Activated CD4-positive, alpha-beta T cell treated with anti-CD3 and anti-CD28 coated beads, Interleukin-2, amount 50 U/mL, for 1 hour (primary cell): ENCODE measurements at places on chromosomes 6 and 20.

GRCh38 chr20:38072898-38073297 is 39.4 kb downstream of the RPRD1B start:
- DNase-seq = no peak

DNA sequence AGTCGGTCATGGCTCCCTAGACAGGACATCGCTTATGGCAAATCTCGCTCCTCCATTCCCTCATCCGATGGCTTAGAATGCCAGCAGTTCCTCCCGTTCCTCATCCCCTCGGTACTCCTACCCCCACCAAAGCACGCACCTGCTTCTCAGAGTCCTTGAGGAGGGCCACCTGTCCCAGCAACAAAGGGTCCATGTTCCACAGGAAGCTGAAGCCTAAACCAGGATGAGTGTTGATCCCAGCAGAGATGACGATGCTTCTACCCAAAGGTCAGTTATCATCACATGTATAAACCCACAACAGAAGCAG is 111.2 kb downstream of the THBS2 start:
- no peak for DNase-seq

DNA sequence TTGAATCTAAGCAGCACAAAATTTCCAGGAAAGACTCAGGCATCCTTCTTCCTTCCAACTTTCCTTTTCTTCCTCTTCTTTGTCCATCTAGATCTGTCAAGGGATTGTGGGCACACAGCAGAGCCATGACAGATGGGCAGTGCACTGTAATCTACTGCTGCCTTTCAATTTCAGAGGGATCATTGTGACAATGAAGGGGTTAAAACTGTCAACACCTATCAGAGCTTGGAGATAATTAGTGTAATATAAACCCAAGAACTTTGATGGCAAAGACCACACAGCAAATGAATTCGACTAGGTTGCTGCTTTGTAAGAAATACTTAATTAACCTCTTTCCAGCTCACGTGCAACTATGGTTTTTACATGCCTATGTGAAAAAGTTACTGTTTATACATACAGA is 55.0 kb downstream of the SAMD5 start:
- DNase-seq = no peak

- DNase-seq = no peak
These were observed 18.4 kb downstream of the POPDC3 start for GRCh38 chr6:105161421-105161820.

- no peak for DNase-seq
These were observed 30.1 kb downstream of the CMTR1 start for GRCh38 chr6:37463110-37463509.

DNA sequence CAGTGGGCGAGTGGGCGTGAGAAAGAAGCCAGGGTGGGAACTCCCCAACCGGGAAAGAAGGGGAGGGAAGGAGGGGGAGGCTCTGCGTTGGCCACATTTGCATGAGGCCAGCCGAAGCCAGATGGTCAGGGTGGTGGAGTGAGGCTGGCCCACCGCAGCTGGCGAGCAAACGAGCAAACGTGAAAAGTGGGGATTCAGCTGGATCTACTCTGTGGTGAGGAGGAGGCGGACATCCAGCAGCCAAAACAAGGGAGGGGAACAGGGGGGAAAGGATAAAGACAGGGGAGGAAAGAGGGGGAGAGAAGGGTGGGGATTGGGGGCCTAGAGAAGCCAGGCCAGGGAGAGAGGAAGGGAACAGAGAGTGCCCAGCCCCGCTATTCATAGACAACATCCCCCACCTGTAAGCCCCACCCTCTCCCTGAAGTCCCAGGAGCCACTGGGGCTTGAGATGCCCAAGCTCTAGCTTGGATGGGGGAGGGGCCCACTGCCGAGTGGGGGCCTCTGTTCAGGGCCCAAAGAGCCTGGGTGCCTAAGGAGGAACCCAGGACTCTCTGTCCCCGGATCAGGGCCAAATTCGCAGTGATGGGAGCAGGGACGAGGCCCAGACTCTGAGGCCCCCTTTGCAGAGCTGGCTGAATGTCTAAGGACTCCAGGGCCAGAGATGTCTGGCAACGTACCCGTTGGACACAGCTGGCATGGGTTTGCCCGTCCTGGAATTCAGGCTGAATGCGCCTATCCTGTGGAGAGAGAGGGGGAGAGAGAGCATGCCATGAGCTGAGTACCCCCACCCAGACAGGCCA is 45.1 kb downstream of the CPNE5 start:
- no peak for DNase-seq

- no peak for DNase-seq
These were observed 51.3 kb upstream of the NRN1 start for GRCh38 chr6:6058054-6058444.

GRCh38 chr20:14829906-14830305 is 492.5 kb upstream of the FLRT3 start:
- no peak for DNase-seq

GRCh38 chr6:78340755-78341154 is 526.6 kb upstream of the IRAK1BP1 start:
- DNase-seq = no peak

- DNase-seq = no peak
These were observed 21.5 kb upstream of the TMEM244 start for GRCh38 chr6:129882510-129883023.
